ENCODE measurements at places on chromosomes 2 and 18. TPM values are rescaled to one million over a fixed set of nuclear protein-coding genes. Genes with fewer than 3 reads are reported as not detected.

DNA sequence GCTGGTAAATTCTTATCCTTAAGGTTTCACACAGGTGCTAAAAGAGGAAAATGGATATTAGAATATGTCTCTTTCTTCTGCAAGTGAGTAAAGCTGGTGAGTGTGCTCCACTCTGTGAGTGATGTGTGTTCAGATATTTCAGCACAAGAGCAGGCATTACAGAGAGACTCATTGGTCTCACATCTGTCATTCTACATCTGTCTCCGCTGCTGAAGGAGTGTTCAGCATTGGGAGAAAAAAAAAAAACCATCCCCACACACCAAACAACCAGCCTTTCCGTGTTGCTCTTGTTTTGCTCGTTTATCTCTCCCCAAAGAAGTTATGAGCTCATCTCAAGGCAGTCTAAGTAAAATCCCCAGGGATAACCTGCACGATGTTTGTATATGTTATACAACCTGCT is 283.9 kb upstream of the SPHKAP start:
- no peak for DNase-seq
- H3K4me1 ChIP-seq: no peaks in the 10 kb centered on the region
- H3K27ac ChIP-seq: no peak overlapping the region
- H3K36me3 ChIP-seq: no peaks in the 10 kb centered on the region

CLASP1 gene
- 89.9 TPM for total RNA-seq

DNA sequence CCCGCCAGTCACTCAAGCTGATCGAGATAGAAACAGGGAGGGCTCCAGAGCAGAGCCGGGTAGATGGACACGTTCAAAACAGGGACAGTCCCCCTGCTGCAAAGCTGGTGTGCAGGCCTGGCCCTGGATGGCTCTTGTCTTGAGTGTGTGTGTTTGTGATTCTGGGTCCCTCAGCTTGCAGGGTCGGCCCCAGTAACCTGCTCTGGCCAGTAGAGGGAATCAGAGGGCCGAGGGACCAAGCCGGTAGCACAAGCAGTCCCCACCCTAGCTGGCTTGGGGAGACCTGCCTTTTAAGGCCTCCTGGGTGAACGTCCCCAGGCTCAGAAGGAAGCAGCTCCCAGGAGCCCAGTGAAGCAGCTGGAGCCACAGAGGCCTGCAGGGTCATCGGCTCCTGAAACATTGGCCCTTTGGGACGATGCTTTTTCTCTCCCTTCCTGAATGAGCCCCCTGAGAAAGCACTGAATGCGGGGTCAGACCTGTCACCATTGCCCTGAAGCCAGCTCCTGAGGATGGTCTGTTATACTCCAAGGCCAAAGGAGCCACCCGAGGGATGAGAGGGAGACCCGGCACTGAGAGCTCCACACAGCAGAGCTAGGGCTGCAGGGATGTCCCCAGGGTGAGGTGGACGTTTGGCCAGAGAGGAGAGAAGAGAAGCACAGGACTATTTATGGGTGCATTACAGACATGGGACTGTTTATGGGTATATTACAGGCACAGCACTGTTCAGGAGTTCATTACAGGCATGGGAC is 15.4 kb upstream of the MLPH start:
- no peaks in the 10 kb centered on the region for H3K36me3 ChIP-seq
- H3K4me3 ChIP-seq: no peak overlapping the region
- DNase-seq: no peak
- no peaks in the 10 kb centered on the region for H3K27me3 ChIP-seq
- no peak overlapping the region for H3K27ac ChIP-seq
- peaks cover 16% of the 10 kb centered on the region for H3K4me1 ChIP-seq

DNA sequence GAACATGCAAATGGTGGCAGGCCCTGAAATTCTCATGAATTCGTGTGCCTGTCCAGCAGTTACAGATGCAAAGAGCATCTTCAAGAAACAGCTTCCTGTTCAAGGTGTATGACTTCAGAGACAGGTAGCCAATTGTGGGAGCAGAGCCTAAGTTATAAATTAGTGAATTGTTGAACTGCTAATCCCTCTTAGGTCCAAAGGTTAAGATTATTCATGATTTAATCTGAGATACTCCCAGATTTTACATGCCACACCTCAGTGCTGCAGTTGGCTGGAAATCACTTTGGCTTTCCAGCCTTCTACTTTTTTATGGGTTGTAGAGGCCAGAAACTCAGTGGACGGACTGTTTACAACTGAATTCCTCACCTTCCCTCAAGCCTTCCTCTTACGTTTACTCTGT is 247.8 kb downstream of the AGPS start:
- H3K4me1 ChIP-seq: no peaks in the 10 kb centered on the region
- H3K27ac ChIP-seq: no peak overlapping the region
- H3K27me3 ChIP-seq: no peaks in the 10 kb centered on the region
- no peaks in the 10 kb centered on the region for H3K36me3 ChIP-seq
- DNase-seq: no peak
- H3K4me3 ChIP-seq: no peak overlapping the region

- no peak overlapping the region for H3K27ac ChIP-seq
- H3K4me3 ChIP-seq: no peak overlapping the region
- H3K36me3 ChIP-seq: no peaks in the 10 kb centered on the region
- H3K4me1 ChIP-seq: no peaks in the 10 kb centered on the region
- no peak for DNase-seq
Measured at GRCh38 chr18:36457683-36458082, 160.2 kb downstream of the FHOD3 start.

DCDC2C gene
- not detected for total RNA-seq

DNA sequence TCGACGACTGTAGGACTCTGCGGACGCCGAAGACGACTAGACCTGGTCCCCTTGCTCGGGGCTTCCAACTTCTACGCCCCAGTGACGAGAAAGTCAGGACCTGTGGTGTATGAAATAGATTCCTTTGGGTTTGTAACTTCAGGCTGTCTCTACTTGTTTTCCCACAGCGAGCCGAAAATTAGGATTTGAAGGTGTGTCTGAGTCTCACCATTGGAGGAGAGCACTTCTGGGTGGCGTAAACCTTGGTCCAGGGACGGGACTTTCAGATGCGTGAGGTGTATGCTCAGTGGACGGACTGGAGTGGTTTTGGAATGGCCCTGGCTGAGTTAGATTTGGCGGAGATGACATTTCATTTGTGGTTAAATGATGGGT is 1.3 kb downstream of the BIRC6 start:
- no peaks in the 10 kb centered on the region for H3K36me3 ChIP-seq
- H3K27me3 ChIP-seq: no peaks in the 10 kb centered on the region
- H3K4me1 ChIP-seq: peaks cover 27% of the 10 kb centered on the region
- H3K27ac ChIP-seq: peak overlapping the region; percentile 92

HMSD gene
- total RNA-seq: 0.76 TPM

GRCh38 chr2:24228470-24228869 is 53.6 kb downstream of the FAM228A start:
- no peak overlapping the region for H3K27ac ChIP-seq
- H3K4me1 ChIP-seq: no peaks in the 10 kb centered on the region
- H3K36me3 ChIP-seq: peaks cover 19% of the 10 kb centered on the region

ADAM23 gene
- 0.15 TPM for total RNA-seq

DNA sequence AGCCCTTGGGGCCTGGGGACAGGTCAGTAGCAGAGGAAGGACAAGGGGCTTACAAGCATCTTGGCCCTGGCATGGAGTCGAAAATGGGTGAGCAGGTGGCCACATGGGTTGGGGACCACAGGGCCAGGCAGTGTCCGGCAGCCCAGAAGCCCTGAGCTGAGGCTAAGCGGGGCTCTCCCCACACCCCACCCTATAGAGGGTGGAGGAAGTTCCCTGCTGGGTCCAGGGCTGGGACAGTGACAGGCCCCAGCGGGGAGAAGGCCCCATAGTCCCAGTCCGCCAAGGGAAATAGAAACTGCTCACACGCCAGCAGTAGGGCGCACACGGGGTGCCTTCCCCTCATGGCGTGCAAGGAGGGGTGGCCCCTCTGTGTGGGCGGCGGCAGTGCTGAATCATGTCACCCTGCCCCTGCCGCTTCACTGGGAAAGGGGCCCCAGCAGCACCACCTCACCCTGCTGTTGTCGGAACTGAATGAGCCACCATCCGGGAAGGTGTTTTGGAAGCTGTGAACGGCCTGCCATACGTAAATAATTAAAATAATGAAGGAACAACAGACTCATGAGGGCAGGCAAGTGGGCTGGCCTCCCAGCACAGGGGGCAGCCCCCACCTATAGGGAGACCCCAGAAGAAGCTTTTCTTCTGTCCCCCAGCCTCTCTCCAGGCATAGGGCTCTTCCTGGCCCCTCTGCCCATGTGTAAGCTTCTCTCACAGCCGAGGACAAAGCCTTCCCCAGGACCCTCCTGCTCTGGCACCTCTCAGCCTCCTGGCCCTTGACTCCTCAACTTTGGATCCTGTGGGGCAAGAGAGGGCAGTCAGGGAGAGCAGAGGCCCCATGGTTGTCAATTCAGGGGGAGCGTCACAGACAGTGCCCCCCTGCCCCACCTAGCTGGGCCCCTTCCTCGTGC is 12.7 kb upstream of the DUSP2 start:
- no peaks in the 10 kb centered on the region for H3K27me3 ChIP-seq
- peaks cover 7% of the 10 kb centered on the region for H3K4me1 ChIP-seq
- no peak for DNase-seq
- no peak overlapping the region for H3K4me3 ChIP-seq
- no peak overlapping the region for H3K27ac ChIP-seq

DNA sequence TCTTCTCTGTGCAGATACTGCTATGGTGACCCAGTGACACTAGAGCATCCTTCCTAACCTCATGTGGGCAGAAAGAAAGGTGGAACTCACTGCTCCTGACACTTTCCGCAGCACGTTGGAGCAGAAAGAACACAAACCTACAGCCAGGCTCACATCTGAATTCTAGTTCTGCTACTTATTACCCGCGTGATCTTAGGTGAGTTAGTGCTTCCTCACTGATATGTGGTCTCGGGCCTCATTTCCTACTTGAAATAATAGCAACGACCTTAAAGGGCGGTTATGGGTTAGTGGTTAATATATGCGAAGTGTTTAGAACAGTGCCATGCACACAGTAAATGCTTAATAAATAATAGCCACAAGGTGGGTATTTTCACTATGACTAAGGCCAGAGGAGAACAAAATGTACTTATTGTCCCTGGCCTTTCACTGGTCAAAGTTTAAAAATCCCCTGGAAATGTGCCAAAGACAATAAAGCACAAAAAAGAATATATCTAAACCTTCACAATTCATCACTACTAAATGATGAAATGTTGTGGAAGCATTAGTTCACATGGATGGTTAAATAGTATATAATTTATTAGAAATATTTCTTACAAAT is 66.6 kb downstream of the MYOM1 start:
- H3K36me3 ChIP-seq: no peaks in the 10 kb centered on the region
- DNase-seq: no peak
- no peak overlapping the region for H3K4me3 ChIP-seq
